Fibroblast of mammary gland (primary cell): ENCODE measurements at places on chromosomes 3 and 15.

DNA sequence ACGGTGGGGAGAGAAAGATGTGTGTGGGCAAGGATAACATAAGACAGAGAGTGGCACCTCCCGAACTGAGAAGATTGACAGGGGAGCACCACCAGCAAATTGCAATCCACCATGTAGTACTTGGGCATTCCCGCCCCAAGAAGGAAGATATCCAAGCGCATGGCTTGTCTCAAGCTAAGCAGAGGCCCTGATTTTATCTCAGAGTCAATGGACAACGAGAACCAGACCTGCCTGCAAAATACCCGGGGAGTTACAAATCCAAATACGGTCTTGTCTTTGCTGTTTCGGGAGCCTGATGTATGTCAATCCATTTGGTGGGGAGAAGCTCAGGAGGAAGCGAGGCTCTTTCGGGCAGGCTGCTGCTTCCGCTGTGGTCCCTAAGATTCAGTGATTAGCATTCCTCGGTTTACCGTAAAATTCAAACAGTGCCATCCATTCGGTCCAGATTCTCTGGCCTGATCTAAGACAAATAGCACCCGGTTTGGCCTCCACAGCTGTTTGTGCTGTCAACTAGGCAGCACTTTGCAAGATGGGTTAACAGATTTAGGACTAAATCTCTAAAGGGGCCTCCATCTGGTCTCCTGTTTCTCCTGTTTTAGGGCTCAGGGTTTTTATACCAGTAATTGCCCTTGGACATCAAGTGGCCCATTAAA lies 97.7 kb upstream of the WNT5A start:
- DNase-seq, result no peak

- no peak for DNase-seq
These were observed 455.3 kb upstream of the NAALADL2 start for GRCh38 chr3:174403831-174404230.

- DNase-seq, result no peak
These were observed 173.0 kb downstream of the STT3B start for GRCh38 chr3:31705736-31706135.

DNA sequence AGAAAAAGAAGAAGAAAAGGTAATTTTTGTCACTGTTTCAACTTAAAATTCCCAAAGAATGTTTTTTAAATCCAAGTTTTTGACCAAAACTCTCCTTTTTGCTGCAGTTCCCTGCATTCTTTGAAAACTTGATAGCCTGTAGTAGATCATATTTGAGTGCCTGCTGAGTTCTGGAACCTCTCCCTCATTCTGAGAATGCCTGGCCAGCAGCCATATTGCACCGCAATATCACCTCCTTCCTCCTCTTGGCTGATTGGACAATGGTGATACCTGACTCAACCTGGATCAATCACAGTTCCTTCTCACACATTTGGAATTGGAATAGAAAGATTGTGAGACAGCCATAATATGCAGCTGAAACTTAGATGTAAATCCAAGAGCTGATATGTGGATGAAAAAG lies 97.6 kb upstream of the GAP43 start:
- no peak for DNase-seq

DNA sequence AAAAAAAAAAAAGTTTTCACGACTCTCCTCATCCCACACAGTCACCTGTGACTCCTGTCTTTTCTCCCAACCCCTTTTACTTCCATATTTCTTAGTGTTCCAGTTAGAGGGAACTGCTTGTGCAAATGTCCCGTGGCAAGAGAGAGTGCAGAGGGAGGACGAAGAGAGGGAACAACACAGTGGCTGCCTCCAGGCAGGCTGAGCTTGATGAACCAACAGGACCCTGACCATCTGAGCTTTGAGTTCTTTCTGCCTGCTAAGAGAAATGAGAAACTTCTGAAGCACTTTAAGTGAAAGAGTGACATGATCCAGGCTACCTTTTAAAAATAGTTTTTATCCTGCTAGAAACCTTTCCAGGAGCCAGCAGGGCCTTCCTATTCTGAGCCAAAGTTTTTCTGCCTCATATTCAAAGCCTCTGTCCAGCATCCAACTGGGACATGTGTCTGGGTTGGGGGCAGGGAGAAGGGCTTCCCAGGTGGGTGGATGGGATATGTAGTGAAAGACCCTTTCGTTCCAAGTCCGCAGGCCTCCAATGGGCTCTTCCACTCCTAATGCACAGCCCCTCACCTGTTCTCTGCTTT lies 239.9 kb downstream of the OPA1 start:
- DNase-seq, result no peak

DNA sequence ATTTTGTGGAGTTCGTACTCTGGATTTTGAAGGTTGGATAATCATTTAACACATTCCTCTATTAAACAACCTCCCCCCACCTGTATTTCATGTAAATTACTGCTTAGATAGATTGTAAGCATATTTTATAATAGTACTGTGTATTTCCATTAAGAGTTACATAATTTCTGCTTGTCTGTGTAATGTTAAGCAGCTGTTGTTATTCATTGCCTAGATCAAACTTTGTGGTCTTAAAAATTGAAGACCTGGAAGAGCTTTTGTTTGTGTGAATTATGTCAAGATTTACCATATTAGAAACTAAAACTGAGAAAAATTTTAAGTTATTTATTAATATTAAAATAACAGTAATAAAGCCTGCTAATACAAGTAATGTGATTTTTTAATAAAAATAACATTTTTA lies 11.1 kb downstream of the SETD5 start:
- no peak for DNase-seq

GRCh38 chr15:85691350-85692240 lies 103.1 kb downstream of the KLHL25 start:
- DNase-seq, result no peak

GRCh38 chr3:45002720-45003119 lies 23.4 kb upstream of the CLEC3B start:
- DNase-seq, result no peak

GRCh38 chr15:32030795-32031194 lies 480 bp downstream of the CHRNA7 start:
- no peak for DNase-seq

DNA sequence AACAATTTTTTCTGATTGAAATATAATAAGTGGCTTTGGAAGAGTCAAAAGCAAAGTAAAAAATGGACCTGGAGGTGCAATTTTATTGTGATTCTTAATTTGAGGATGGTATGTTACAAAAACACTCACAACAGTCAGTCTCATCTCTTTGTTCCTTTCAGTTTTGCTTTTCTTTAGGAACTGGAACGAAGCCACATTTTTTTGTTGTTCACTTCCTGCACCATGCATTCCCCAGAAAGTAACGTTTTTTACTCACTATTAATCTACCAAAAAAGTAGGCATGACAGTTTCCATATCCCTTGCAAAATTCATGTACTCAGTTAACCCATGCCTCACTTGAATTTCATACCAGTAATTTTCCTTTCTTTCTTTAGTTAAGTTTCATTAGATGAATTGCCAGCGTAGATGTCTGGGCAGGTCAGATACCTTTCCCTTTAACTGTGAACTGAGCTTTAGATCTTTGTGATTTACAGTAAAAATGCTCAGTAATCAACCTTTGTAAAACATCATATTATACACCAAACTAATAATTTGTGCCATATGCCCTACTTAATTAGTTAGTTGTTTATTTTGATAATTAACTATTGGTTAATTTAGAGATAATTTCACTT lies 384.3 kb downstream of the ROBO1 start:
- DNase-seq, result peak; percentile 41

- no peak for DNase-seq
These were observed 45.4 kb downstream of the ZNF589 start for GRCh38 chr3:48286308-48286707.

- no peak for DNase-seq
These were observed 103.0 kb upstream of the TGFBR2 start for GRCh38 chr3:30503446-30503845.

DNA sequence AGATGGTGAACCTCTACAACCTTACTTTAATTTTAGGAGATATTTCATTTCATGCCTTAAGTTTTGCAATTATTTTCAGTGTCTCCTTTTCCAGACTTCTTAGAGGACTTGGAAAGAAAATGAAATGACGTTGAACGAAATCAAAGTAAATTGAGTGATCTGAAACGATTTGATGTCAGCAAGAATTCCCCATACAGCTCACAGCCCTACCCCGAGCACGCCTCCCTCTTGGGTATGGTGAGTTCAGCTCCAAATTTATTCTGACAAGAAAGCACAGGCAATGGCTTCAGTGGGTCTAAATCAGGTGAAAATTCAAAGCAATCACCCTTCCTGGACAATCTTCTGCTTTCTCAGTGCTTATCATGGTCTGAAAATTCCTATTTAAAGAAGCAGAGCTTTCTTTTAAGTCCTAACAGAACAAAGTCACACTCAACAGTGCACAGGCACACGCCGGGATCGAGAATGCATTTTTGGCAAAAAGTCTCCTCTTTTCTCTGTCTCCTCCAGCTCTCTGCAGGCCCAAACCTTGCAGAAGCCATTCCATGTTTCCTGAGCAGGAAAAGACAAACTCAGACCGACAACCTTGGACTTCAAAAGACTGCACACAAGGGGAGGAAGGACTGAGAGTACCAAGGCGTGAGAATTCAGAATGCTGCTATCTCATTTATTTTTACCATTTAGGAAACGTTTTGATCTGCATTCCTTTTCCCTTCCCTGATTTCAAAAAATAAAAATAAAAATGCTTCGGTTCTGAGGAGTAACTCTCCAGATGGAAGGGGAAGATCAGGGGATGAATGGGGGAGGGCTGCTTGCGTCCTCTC lies 72.0 kb downstream of the CCNL1 start:
- DNase-seq, result peak; percentile 56

- DNase-seq, result no peak
These were observed 171.0 kb downstream of the RPLP1 start for GRCh38 chr15:69623392-69624154.

GRCh38 chr15:59178151-59178695 lies 28.4 kb upstream of the LDHAL6B start:
- no peak for DNase-seq

- no peak for DNase-seq
These were observed 4.6 kb upstream of the TRIM71 start for GRCh38 chr3:32813180-32813579.

DNA sequence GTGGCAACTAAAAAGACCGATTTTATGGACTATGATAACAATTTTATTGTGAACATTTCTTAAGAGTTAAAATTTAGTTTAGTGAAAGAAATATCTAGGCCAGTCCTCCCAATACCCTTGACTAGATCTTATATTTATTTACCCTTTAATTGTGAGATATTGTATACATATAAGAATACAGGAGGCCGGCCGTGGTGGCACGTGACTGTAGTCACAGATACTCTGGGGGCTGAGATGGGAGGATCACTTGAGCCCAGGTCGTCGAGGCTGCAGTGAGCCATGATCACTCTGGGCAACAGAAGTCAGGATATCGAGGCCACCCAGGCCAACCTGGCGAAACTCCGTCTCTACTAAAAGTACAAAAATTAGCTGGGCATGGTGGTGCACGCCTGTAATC lies 756 bp upstream of the RMDN3 start:
- no peak for DNase-seq

- no peak for DNase-seq
These were observed 167.3 kb downstream of the GMNC start for GRCh38 chr3:190695225-190695624.

DNA sequence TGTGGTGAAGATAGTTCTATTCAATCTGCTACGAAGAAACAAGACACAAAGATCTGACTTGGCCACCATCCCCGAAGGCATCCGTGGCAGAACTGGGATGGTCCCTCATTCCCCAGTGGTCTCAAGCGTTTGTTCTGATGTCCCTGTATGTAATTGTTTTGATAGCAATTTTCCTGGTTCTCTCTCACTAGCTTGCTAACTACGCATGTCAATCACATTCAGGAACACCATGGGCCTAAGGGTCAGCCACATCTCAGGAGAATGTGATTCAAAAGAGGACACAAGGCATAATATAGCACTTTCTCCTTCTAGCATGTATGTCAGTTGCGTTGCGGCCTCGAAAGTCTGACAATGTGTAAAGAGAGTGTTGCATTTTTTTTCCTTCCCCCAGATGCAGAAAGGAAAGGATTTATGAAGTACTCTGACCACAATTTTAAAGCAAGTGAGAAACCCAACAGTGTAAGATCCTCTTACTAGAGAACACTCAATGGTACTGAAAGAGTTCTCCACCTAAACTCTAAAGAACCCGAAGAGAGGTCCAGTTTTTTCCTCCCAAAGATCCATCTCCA lies 32.0 kb upstream of the TCF12 start:
- DNase-seq, result no peak

DNA sequence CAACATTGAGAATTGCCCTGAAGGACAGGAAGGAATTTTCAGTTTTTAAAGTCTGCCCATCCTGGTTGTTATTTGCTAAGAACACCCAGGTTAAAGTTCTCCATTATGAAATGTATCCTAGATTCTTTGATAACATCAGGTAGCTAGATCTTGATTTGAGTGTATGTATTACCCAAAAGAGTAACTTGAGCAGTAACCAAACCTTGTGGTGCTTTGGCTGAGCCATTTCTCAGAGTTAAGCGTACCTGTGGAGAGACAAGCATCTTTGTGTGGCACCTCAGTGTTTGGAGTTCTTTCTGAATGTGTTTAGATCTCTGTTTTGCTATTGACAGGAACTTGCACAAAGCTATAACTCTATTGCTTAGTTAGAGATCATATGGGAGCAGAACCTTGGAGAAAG lies 20.4 kb downstream of the CEP97 start:
- DNase-seq, result no peak

DNA sequence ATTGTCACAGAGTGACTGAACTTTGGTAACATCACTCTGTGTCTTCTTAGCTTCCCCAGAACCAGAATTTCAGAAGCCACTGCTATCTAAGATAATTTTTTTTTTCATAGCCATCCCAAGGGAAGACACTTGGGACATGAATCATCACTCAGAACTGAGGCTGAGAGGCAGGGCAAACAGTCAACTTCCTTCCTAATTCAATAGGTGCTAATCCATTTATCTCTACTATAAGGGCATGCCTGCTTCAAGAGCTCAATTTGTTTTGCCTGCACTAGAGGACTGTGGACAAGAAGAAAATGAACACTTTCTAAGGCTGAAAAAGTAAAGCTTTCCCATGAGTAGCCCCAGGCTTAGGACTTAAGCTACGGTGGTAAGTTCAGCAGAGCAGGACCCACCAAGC lies 56.7 kb upstream of the MYRIP start:
- peak; percentile 12 for DNase-seq

- DNase-seq, result no peak
These were observed 306.6 kb upstream of the TGFBR2 start for GRCh38 chr3:30299674-30300385.

DNA sequence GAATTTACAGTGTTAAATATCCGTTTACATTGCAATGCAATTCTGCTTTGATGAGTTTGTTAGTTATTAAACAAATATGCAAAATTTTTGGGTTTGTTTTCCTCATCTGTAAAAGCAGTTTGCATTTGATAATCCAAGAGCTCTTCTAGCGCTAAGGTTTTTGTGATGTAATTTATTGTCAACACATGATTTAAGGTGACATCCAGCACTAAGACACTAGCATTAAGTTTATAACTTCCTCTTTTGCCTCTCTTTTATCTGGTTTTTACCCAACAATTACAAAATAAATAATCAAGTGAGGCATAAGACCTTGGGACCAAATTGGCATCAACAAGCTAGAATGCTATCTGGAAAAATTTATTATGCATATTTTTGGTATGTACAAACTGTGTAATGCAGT lies 969 bp upstream of the DNAJC19 start:
- no peak for DNase-seq
